ENCODE measurements at places on chromosomes 2 and 18. TPM values are rescaled to one million over a fixed set of nuclear protein-coding genes. Genes with fewer than 3 reads are reported as not detected.

Gene TMEM247
- total RNA-seq: not detected

Gene TXNDC2
- total RNA-seq: not detected

Gene LDLRAD4
- total RNA-seq: 85.4 TPM

Gene SLC14A1
- not detected for total RNA-seq

GRCh38 chr2:70381821-70382220 lies 80.0 kb upstream of the FAM136A start:
- H3K27me3 ChIP-seq: no peaks in the 10 kb centered on the region
- no peak overlapping the region for H3K27ac ChIP-seq
- no peak overlapping the region for H3K4me3 ChIP-seq
- H3K4me1 ChIP-seq: no peaks in the 10 kb centered on the region
- H3K36me3 ChIP-seq: no peaks in the 10 kb centered on the region
- no peak for DNase-seq

- H3K27ac ChIP-seq: no peak overlapping the region
- H3K4me3 ChIP-seq: no peak overlapping the region
- no peaks in the 10 kb centered on the region for H3K27me3 ChIP-seq
- DNase-seq: no peak
These were observed 422.1 kb upstream of the DSEL start for GRCh38 chr18:67938660-67939059.

GRCh38 chr2:133407341-133407740 lies 160.9 kb downstream of the NCKAP5 start:
- DNase-seq: no peak
- H3K27ac ChIP-seq: no peak overlapping the region
- no peak overlapping the region for H3K4me3 ChIP-seq

DNA sequence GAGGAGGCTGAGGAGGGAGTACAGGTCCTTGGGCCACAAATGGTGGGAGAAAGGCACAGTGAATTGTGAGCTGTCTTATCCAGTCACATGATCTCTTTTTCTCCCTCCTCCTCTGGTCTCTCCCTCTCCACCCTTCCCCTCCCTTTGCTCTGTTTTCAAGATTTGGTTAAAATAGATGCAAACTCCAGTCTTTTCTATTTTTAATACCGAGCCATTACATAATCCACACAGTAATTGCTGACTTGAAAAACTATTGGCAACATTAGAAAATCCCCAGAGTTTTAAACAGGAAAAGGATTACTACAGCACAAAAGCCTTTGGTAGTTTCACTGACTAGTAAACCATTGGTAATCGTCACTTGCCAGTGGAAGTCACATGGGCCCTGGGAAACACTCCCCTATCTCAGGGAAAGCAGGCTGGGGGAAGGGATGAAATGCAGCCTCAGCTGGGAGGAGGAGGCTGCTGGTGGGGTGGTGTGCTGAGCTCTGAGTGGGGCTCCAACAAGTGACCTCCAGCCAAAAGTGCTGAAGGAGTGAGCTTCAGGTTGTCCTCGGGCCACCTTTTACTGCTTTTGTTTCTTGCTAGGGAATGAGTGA lies 57.4 kb upstream of the PCBP1 start:
- no peaks in the 10 kb centered on the region for H3K36me3 ChIP-seq
- peak; percentile 45 for DNase-seq
- H3K27me3 ChIP-seq: no peaks in the 10 kb centered on the region
- H3K27ac ChIP-seq: peak overlapping the region; percentile 68
- H3K4me3 ChIP-seq: no peak overlapping the region
- H3K4me1 ChIP-seq: peaks cover 15% of the 10 kb centered on the region

GRCh38 chr2:190893157-190893556 lies 12.5 kb downstream of the GLS start:
- no peak overlapping the region for H3K27ac ChIP-seq
- H3K4me3 ChIP-seq: no peak overlapping the region
- no peaks in the 10 kb centered on the region for H3K36me3 ChIP-seq
- no peaks in the 10 kb centered on the region for H3K27me3 ChIP-seq

DNA sequence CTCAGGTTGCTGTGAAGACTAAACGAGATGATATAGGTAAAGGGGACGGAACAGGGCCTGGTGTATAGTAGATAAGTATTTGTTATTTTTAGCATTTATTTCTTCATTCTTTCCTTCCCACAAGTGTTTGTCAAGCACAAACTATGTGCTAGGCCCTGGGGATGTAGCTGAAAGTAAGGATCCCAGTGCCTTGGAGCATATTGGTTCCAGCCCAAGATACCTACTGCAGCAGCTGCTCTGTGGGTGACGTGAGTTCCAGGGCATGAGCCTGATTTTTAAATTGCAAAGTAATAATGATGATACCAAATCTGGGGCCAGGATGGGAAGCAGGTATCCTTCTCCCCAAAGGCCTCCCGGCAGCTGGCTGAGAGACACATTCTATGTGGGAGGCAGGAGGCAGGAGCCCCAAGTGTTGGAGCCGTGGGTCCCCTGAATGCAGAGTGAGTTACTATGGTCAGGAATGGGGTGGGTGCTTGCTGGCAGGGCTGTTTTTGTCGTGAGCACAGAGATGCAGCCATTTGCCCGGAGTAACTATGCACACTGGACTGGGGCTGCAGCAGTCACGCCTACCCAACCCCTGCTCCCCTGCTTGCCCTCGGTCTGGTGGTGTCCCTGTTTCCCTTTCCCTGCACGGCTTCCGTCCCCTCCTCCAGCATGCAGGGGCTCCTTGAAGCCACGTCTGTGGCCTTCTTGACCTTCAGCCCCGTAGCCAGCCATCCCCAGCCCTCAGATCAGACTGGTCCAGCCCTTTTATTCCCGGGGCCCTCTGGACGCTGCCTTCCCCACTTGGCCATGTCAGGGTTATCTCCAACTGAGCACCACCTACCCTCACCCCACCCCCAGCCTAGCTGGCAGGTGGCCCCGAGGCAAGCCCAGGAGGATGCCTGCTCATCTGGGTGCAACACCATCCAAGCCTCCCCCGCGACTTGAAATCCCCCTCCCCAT lies 52.4 kb downstream of the INHBB start:
- peaks cover 6% of the 10 kb centered on the region for H3K27me3 ChIP-seq
- no peak overlapping the region for H3K27ac ChIP-seq
- H3K4me1 ChIP-seq: no peaks in the 10 kb centered on the region
- H3K36me3 ChIP-seq: no peaks in the 10 kb centered on the region

GRCh38 chr2:167471332-167471731 lies 583.1 kb downstream of the XIRP2 start:
- no peaks in the 10 kb centered on the region for H3K36me3 ChIP-seq
- H3K4me3 ChIP-seq: no peak overlapping the region
- H3K27me3 ChIP-seq: no peaks in the 10 kb centered on the region
- H3K4me1 ChIP-seq: no peaks in the 10 kb centered on the region
- DNase-seq: no peak

DNA sequence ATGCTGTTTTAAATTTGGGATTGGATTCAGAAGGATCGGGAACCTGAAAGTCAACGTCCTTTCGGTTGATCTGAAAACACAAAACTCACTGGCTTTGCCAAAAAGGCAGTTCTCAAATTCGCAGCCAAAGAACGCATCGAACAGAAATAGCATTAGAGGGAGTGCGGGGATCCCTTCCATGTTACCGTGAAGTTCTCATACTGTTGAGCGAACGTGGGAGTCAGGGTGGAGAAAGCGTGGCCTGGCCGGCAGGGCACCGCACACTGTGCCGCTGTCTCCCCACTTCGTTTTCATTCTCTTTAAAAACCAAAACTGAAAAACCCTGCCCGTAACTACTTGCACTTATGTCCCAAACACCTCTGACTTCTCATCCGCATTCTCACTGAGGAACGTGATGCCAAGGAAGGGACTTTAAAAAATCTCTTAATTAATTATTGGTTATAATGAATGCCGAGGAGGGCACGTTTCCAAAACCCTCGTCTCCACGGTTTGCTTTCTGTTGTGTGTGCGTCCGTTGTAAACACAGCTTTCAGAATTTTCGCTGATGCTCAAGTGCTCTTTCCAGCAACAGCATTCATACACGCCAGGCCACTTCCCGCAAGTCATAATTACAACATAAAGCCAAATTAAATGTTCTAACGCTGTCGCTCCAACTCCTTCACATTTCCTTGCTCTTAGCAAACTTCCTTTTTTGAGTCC lies 60.9 kb upstream of the TWIST2 start:
- H3K4me3 ChIP-seq: no peak overlapping the region
- peak overlapping the region; percentile 2 for H3K27ac ChIP-seq
- no peak for DNase-seq
- H3K4me1 ChIP-seq: no peaks in the 10 kb centered on the region

DNA sequence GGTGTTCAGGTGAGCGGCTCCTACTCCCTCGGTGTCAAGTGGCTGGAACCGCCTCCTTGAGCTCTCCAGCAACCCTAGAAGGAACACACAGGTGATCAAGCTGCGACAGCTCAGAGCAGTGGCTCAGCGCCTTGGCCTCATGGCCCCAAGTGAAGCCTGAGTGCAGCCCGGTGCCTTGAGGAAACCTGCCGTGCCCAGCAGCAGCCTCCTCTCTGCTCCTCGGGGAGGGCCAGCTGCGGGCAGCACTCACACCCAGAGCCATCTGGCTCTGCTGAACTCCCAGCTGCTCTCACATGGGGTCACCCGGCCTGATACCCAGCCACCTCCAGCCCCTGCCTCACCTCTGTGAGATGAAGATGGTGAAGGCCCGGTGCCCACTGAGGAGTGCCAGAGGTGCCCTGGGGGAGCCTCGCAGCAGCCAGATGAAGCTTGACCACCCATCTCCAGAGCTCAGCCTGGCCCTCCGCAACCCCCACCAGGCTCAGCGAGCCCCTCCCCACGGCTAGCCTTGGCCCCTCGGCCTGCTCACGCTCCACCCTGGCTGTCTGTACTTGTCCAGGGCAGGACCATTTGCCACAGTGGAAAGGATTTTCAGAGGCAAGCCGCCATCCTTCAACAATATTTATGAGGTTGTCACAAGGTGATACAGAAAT lies 70.6 kb upstream of the RAB6C start:
- no peak overlapping the region for H3K27ac ChIP-seq
- no peaks in the 10 kb centered on the region for H3K27me3 ChIP-seq
- no peaks in the 10 kb centered on the region for H3K4me1 ChIP-seq

- no peaks in the 10 kb centered on the region for H3K36me3 ChIP-seq
- H3K4me3 ChIP-seq: no peak overlapping the region
- no peak overlapping the region for H3K27ac ChIP-seq
- no peak for DNase-seq
These were observed 3.1 kb upstream of the GALNT1 start for GRCh38 chr18:35578481-35578880.
